ENCODE measurements at places on chromosomes 7 and 10.

- no peak for DNase-seq
Measured at GRCh38 chr10:30984563-30985328, 46.9 kb downstream of the ZNF438 start.

- peak; percentile 15 for DNase-seq
Measured at GRCh38 chr7:121107923-121108498, 119.5 kb downstream of the CPED1 start.

- DNase-seq = no peak
Measured at GRCh38 chr7:85292908-85293576, 106.2 kb upstream of the SEMA3D start.

DNA sequence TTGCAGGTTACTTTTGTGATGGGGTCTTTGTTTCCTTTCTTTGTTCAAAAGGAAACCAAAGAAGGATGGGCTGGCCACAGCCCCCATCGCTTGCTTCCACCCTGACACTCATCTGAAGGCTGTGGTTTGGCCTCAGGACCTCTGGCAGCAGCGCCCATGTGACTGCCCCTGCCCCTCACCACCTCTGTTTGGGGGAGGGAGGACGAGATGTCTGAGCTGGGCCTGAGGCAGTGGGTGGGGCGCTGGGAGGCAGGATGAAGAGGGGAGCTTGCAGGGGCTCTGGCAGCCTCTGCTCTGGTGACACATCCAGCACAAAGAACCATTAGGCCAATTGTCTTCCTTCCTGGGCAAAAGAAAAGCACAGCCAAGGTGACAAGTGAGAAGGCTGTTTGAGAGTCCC is 15.9 kb upstream of the CHST15 start:
- no peak for DNase-seq

DNA sequence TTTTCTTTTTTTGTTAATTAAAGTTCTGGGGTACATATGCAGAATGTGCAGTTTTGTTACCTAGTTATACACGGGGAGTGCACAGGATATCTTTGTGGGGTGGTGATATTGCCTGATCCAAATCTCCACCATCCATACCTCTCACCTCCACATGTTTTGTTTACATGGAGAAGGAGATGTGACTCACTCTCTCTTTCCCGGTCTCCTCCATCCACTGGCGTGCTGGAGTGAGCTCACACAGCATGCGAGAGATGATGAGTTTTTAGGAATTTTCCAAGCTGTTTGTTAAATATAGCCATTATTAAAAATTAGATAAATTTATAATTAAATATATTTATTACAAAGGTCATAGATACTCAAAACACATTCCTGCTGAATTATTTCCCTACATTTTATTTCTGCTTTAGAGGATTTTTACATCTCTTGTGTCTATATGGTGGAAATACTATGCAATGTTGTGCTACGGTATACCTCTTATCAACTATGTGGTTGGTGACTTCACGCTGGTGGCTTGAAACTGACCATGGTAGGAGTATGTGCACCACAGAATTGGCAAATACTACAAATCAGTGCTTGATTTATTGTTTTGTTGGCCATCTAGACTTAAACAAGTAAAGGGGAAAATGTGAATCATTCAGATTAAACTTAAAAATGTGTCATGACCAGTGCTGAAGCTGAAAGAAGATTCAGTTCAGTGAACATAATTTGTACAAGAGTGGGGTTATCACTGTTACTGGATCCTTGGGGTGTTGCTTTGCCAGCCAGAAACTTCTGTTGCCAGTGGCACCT is 107.9 kb upstream of the FAM180A start:
- no peak for DNase-seq

GRCh38 chr7:75536940-75537538 is 44.9 kb downstream of the SPDYE5 start:
- no peak for DNase-seq

- DNase-seq = no peak
Measured at GRCh38 chr7:40810274-40810673, 675.5 kb downstream of the SUGCT start.

GRCh38 chr7:75879771-75880184 is 944 bp downstream of the RHBDD2 start:
- DNase-seq = peak; percentile 61

DNA sequence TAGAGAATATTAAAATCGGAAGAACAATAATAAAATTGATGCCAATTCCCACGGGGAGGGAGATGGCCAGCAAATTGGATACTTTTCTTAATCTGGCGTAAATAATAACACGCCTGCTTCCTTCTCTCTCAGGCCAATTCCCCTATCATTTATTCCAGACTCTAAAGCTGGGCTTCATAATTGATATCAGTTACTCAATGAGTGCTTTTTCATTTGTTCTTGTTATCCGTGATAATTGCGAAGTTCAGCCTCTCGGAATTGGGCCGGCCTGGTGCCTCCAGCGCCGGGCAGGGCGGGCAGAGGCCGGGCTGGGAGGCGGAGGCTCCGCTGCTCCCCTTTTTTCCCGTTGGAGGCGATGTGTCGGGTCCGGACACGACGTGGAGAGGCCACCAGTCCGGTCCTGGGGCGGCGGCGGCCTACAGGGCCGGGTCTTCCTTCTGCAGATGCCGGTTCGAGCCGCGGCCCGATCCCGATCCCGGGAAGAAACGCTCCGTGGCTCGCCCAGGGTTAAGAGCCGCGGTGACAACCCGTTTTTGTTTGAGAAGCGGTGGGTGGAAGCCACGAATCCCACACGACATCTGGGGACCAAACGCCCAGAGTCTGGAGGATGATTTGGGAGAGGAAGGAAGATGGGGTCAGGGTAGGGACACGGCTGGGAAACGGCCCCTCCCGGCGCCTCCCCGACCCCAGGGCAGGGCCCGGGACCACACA is 13.6 kb downstream of the UNCX start:
- DNase-seq = no peak

DNA sequence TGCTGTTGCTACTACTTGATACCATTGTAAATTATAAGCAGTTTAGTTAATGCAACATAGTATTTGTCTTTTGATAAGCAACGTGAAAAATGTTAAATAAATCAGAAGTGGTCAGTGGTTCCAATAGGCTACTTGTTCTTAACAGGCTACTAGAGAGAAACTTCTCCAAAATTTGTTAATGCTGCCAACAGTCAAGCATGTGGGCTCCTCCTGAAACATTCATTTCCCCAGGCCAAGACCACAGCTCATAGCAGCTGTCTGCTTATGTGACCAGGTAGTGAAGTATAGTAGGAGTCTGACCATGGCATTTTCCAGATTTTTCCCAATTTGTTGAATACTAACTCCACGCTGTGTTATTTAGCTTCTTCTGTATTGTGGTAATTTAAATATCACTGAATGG is 81.0 kb downstream of the CYP51A1 start:
- DNase-seq = no peak

GRCh38 chr10:43846187-43846680 is 197.6 kb upstream of the ZNF32 start:
- no peak for DNase-seq

GRCh38 chr10:4720463-4720862 is 105.5 kb upstream of the AKR1E2 start:
- DNase-seq = no peak

DNA sequence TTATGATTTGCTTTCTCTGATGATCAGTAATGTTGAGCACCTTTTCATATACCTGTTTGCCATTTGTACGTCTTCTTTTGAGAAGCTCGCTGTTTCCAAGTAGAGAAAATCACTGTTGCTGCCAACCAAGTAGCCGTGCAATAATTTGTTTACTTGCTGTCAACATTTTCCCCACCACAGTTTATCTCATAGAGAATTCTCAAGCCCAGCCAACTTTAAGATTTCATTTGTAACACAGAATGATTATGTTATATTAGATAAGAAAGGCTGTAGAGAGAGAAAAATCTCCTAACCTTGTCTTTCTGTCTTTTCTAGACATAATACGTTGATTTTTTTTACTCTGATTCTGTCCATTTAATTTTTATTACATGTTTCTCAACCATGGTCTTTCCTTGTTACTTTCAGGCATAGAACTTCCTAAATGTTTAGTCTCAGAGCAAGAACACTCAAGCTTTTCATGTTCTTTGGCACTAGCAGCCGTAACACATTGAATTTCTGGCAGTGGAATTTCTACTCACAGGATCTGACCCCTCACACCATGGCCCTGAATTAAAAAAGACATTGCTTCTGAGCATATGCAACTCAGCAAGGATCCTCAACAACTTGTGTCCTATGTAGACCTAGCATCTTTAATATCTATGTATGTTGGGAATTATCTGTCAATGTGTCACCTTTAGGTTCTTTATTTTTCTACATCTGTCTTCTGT is 23.1 kb downstream of the RPA3 start:
- DNase-seq = no peak

- no peak for DNase-seq
Measured at GRCh38 chr7:43572516-43573049, 10.3 kb upstream of the STK17A start.

DNA sequence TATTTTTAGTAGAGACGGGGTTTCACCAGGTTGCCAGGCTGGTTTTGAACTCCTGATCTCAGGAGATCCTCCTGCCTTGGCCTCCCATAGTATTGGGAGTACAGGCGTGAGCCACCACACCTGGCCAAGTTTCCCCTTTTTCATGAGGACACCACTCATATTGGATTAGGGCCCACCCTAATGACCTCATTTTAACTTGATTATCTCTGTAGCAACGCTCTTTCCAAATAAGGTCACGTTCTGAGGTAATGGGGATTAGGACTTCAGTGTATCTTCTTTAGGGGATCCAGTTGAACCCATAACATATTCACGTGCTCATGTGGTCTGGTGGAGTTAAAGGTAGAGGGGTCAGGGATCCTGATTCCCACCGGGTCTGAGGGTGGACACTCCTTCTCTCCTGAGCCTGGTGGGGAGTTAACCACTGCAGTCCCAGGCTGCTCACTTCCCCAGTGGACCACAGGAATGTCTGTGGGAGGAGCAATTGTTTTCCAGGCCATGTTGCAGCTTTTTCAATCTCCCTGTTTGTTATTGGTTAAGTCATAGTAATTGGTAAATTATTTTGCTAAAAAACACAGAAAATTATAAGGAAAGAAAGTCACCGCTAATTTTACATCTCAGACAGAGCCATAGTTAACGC is 130.5 kb downstream of the GRK5 start:
- DNase-seq = no peak

DNA sequence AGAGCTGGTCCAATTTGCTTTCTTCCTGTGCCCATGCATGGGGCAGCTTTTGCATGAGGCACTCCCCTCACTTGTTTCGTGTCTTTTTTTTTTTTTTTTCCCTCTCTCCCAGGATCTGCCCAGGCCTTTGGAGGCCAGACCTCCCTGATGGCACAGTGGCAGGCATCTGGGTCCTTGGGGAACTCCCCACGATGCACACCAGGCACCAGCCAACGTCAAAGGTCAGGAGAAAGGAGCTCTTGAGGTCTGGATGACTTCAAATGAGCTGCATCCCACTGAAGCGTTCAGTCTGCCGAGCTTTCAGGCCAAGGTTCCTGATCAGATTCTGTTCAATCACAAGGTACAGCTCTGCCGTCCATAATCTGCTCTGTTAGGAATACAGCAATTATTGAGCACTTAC is 97.2 kb upstream of the CARD11 start:
- no peak for DNase-seq

- no peak for DNase-seq
Measured at GRCh38 chr7:27143023-27143949, at the start of gene HOXA5. Gene HOXA5 (minus strand): TSS chr7:27143681. CDS start chr7:27143607, 74 bp downstream.

DNA sequence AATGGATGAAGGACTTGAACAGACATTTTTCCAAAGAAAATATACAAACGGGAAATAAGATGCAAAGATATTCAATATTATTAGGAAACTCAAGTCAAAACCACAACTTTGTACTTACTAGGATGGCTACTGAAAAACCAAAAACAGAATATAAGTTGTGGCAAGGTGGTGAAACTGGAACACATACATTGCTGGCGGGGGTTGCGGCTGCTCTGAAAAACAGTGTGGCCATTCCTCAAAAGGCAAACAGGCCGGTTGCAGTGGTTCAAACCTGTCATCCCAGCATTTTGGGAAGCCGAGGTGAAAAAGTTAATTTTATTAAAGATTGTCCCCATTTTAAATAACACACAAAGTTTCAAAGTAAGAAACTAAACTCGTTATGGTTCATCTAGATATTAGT is 9.9 kb upstream of the ZNF713 start:
- DNase-seq = no peak

GRCh38 chr10:61342858-61343572 is 110.2 kb downstream of the TMEM26 start:
- DNase-seq = no peak

DNA sequence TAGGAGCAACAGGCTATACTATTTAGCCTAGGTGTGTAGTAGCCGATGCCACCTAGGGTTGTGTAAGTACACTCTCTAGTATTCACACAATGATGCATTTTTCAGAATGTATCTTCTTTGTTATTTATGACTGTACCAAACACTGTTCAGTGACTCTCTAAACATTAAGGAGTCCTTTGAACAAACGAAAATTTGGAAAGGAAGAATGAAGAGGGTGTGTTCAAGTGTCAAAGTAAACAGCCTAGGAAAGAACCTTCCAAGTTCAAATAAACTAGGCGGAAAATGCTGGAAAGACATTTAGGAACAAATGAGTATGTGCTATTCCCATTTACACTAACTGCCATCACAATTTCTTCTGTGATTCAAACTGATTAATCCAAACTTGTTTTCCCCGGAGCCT is 142.4 kb downstream of the CHCHD3 start:
- peak; percentile 79 for DNase-seq

DNA sequence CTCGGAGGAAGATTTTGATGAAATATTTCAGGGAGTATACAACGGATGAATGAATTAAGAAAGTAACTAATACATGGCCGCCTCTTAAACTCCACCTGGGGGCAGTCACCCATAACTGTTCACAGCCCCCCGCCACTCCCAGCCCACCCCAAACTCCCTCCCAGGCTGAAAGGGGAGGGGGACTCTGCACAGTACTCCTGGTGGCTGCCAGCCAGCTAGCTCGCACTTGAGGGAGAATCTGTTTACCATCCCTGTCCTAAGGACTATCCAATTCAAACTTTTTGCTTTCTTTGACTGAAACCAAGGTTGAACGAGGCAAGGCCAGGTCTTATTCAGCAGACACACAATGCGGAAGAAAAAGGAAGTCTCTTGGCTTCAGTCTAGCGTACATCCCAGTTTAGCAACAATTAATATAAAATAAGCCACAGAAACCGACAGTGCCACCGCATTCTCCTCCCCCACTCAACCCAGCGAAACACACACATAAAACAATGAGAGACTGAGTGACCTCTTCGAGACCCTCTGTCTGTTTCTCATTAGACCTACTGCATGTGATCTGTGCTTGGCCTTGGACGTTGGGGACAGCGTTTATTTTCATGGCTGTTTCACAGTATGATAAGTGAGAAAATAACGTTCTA is 219.5 kb downstream of the GLI3 start:
- DNase-seq = no peak

DNA sequence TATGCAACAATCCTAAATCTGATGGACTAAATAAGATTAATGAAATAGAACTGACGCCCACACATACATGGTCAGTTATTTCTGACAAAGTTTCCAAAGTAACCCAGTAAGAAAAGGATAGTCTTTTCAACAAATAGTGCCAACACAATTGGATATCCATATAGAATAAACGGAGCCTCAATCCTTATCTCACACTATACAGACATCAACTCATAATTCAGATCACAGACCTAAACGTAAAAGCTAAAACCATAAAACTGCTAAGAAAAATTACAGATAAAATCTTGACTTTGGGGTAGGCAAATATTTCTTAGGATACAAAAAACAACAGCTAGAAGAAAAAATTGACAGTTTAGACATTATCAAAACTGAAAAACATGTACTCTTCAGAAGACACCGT is 8.5 kb downstream of the CACUL1 start:
- DNase-seq = no peak

GRCh38 chr7:36911788-36912187 is 187.5 kb upstream of the AOAH start:
- DNase-seq = no peak
